ENCODE measurements at places on chromosomes 12 and 14.

- DNase-seq = no peak
Measured at GRCh38 chr14:69097974-69098373, 54.9 kb downstream of the DCAF5 start.

- DNase-seq = no peak
Measured at GRCh38 chr12:124213666-124214347, 81.1 kb upstream of the RFLNA start.

- no peak for DNase-seq
Measured at GRCh38 chr12:3195859-3196483, 118.8 kb downstream of the TSPAN9 start.

DNA sequence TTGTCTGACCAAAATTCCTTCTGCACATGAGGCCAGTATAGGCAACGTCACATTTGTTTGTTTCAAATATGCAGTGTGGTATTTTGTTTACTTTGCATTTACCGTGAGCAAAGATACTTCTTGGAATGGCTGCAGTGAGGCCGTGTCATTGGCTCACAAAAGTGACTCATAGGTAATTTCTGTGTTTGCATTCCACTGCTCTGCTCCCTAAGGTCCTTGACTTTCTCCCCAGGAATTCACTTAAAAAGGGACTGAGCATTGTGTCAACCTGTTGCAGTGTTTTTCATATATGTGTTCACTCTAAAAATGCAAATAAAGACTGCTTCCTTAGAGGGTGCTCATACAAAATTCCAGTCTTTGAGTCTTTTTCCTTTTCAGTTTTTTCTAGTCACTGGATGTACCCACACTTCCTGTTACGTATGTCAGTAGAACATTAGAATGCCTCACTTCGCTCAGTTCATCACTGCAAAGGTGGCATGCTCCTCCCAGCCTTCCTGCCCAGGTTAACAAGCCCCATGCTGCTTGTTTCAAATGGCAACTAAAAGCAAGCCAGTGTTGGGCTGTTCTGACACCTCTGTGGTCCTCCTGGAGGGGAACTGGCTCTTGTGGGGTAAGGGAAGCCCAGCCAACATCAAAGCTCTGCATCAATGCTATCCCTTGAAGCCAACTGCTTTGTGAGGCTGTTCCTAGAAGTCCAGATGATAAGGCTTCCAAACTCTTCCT is 9.1 kb downstream of the C12orf76 start:
- DNase-seq = no peak

DNA sequence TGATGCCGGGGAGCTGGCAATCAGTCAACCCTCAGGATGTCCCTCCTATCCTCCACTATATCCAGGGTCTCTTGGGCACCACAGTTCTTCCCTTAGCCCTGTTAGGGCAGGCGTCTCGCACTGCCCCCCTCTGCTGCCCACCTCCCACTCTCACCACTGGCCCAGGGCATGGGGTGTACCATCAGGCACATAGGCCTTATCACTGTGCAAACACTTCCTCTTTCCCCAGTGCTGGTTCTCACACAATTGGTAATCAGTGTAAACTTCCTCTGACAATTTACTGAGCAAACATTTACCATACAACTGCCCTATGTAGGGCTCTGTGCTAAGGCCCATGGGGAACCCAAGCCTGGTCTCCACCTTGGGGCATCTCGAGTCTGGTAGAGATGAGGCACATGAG is 20.1 kb upstream of the TMED10 start:
- DNase-seq = peak; percentile 42

DNA sequence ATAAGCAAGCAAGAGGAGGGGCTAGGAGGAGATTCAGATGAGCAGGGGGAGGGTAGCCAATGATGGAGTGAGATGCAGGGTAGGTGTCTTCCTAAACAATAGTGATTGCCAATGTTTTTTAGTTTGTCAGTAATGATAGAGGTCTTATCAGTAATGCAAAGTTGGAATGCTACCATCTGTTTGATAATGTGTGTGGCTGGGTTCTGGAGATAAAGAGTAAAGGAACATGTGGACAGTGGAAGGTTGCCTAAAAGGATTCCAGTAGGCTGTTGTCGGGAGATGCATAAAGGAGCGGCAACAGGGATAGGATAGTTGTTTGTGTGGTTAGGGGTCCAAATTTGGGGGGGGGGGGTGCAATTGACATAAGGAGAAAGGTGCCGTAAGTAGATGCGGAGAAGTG is 52.5 kb downstream of the TESPA1 start:
- DNase-seq = no peak

DNA sequence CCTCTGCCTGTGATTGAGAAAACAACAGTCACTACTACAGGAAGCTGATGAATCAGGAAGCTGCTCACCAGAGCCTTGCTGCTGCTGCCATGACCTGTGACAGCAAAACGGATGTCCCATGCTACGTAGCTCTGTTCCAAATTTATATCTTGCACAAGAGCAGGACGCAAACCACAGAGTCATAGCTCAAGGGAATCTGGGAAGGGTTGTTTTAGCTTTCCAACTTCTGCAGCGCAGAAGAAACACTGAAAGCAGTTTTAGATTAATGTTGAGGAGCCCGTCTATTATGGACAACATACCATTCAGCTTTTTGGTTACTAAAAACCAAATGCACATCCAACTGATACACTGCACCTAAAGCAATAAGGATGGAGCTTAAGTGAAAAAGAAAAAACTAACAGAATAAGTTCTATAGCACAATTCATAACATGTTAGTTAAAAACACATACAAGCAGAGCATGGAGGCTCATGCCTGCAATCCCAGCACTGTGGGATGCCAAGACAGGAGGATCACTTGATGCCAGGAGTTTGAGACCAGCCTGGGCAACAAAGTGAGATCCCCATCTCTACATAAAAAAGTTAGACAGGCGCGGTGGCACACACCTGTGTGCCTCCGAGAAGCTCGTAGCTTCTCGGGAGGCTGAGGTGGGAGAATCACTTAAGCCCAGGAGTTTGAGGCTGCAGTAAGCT is 1.7 kb upstream of the ANKRD33 start:
- no peak for DNase-seq

GRCh38 chr12:2397356-2398045 is 344.7 kb downstream of the CACNA1C start:
- DNase-seq = no peak

- DNase-seq = no peak
Measured at GRCh38 chr12:71846322-71846940, 6.9 kb downstream of the TBC1D15 start.

GRCh38 chr12:94916663-94917062 is 86.8 kb downstream of the NDUFA12 start:
- DNase-seq = no peak

- DNase-seq = no peak
Measured at GRCh38 chr12:29152981-29153630, 4.0 kb downstream of the FAR2 start.

GRCh38 chr12:3133405-3133783 is 56.2 kb downstream of the TSPAN9 start:
- DNase-seq = no peak

GRCh38 chr14:83520837-83521236 is 1987.2 kb upstream of the SEL1L start:
- DNase-seq = no peak

DNA sequence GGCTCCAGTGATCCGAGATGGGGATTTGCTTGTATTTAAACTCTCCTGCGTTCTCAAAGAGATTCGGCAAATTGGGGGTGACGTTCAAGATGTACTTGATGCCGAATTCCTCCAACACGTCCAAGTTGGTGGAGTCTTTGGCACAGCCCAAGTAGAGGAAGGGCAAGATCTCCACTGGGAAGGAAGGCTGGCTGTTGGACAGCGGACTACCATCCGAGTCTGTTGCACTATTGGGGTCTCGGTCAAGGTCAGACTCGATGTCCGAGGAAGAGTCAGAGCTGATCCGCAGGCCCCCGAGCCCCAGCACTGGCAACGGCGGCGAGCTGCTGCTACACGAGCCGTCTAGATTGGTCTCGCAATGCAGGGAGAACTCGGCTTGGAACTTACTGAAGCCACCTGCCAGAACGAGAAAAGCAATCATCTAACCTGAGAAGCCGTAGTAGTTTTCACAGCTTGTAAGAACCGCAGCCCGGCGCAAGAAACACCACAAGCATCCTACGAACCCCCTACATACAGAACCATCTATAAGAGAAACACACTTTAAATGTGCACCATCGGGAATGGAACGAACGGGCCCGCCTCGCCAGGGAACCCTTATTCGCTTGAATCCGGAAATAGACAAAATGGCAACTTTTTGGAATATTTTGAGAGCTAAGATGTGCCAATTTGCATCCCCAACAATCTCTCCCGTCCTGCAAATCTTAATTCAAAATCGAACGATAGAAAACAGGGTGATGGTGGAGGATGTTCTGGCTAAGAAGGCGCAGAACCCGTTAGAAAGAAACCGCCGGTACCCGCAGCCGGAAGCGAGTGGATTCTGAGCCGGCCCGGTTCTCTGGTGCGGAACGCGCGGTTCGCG is 1.4 kb downstream of the DUSP6 start:
- DNase-seq = no peak

DNA sequence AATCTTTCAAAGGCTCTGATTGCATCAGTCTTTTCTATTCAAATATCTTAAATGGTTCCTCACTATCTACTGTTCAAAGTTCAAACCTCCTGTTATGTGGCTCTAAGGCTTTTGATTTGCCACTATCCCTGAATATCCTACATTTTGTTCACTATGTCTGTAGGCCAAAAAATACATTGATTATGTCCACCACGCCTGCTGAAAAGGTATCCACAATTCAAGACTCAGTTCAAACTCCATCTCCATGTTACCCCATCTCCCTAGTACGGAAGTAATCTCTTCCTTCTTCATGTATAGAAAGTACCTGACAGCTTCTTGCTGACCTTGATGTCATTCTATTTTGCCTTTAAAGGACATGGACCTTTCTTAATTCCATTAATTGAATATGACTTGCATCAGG is 24.8 kb downstream of the TAOK3 start:
- DNase-seq = no peak

DNA sequence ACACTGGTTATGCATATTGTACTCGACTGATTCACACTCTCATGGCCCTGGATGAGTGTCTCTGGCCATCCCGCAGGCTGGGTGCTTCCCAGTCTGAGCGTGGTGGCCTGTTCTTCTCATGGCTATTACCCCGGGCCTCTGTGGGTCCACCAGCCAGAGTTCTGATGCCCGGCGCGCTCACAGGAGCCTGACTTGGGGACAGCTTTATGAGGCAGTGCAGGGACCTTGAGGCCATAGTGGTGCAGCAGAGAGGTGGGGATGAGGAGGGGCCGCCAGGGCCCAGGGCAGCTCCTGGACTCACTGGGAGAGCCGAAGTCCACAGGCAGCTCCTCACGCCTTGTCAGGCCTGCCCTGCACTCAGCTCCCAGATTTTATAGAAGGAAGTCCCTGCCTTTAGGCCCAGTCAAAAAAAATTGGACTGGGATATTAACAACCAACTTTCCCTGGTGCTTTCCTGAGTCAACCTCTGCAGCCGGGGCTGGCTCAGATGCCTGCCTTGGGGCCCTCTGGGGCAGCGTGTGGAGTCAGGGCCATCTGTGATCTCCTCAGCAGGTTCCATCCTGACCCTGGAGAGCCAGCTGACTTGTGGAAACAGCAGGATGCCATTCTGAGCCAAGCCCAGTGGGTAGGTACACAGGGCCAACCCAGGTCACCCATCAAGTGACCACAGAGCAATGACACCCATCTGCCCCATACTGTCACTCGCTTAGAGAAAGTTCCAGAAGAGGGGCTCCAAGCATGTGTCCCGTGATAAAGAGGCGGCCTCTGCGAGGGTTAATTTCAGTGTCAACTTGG is 89.4 kb upstream of the DIO3 start:
- DNase-seq = no peak

DNA sequence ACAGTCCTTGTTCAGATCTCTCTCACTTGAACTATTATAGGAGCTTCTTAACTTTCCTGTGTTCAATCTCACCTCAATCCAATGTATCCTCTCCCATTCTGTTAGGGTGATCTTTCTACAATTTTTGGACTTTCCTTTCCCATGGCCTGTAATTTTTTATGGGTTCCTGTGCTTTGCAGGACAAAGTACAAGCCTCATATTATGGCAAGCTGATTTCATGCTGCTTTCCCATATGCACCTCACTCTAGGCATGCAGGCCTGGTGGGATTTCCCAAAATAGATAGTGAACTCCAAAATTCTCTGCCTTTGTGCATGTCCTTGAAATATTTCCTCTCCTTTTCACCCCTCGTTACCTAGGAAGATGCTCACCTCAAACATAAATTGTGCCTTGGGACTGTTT is 499.4 kb downstream of the NAV3 start:
- no peak for DNase-seq

- DNase-seq = no peak
Measured at GRCh38 chr14:62710811-62711210, 334.4 kb downstream of the KCNH5 start.

DNA sequence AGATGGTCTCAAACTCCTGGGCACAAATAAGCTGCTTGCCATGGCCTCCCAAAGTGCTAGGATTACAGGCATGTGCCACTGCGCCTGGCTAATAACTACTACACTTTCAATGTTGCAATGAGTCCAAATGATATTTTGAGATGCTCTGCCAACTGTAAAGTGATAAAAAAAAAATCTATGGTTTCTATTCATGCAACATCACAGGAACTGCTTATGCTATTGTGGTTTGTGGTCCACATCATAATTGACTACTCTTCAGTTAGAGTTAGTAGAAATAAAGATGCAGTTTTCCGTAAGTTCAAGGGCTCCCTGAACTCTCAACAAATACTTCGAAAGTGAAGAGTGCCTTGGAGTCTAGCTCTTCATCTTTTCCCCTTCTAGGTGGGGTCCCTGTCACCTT is 239.4 kb downstream of the C12orf75 start:
- no peak for DNase-seq

- no peak for DNase-seq
Measured at GRCh38 chr14:104865081-104865630, at the start of gene CEP170B. Gene CEP170B, plus strand, starts transcription at chr14:104865268. Its CDS starts 3,183 bp downstream, at chr14:104868451.

DNA sequence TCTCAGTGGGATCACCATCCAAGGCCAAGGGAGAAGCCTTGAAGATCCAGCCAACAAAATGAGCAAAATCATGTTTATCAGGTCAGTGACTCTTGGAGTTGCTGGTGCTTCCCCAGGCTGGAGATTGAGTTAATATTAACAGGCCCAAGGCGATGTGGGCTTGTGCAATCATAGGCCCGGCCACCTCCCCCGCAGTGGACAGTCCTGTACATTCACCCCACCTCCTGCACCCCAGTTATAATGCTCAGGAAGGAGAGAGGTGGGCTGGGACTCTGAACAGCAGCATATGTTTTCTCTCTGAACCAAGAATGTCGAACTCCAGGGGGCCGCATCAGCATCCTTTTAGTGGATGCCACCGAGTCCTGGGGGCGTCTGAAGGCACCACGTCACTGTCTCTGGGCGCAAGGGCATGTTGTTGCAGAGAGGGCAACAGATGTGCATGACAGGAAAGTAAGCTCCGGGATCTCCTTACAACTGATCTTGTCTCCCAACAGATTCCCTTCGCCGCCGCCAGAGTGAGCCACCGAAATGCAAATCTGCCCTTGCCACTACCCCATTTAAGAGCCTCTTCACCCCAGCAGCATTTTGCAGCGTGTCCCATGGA is 32.2 kb upstream of the SERPINA6 start:
- no peak for DNase-seq

GRCh38 chr14:60845523-60845922 is 111.0 kb downstream of the MNAT1 start:
- no peak for DNase-seq

Data from NCI-H1436 (cell line).